ENCODE measurements at places on chromosomes 1 and 21.

DNA sequence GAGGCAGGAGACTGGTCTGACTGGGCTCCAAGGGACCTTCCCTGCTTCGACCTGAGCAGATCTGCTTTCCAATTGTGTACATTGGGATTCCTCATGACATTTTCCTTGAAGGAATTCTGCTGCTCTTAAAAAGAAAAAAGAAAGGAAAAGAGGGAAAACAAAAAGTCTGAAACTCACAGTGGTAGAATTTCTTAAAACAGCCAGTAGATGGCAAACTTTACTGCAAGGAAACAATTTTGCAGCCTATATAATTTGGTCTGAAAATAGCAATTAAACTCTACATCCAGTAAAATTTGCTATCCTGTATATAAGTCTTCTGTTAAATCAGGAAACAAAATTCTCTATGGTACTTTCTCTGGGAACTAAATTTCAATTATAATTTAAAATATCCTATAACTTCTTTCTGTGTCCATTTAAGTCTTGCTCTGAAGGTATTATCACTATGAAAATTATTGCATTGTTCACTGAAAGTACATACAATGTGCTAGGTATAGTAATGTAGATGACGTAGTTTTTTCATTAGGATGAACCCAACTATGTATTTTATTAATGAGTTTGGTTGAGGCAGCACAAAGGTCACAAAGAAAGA is 59.8 kb downstream of the CRB1 start:
- peak; percentile 17 for DNase-seq

DNA sequence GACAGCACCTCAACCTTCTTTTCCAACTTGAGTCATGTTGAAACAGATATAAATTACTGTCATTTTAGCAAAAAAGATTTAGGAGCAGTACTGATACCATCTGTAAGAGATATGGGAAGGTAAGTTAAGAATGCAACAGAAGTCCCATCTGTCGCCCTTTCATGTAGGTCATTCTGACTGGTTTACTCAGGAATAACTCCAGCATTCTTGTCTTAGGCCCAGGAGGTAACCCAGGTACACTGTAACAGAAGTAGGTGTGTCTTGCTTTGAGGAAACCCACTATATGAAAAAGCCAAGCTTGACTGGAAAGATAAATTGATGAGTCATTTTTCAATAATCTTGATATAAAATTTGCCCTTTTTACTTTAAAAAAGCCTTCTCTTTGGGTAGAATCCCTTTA is 35.4 kb downstream of the PGM1 start:
- DNase-seq: no peak

DNA sequence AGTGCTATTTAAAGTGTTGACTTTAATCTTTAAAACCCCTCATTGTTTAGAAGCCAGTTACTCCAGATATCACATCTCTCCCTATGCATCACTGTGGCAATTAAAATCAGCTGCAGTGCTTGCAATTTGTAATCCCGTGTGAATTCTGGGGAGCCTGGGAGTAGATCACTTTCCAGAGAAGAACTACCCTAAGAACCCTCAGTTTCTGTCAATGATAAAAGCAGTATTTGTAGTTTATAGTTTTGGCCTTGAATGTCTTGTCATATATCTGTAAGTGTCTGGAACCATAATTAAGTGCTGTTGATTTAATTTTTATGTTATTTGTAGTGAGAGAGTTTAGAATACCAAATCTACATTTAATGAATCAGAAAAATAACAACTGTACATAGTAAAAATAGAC is 5.5 kb upstream of the SPAG17 start:
- no peak for DNase-seq

- DNase-seq: no peak
These were observed 4.7 kb downstream of the SLC1A7 start for GRCh38 chr1:53137729-53138128.

DNA sequence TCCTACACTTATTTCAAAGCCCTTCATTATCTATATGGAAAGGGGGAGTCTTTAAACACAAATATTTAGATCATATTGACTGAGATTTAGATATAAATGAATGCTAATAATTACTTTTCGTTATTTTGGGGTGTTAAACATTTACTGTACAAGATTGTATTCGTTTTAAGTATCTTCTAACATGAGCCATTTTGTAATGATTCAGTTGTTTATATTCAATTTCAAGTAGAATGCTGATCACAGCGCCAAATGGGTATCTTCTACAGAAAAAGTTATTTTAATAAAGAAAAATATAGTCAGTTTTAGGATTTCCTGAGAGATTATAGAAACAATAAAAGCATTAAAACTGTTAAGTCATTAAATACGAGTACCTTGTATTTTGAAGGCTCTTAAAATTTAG is 104.5 kb upstream of the HNRNPU start:
- DNase-seq: no peak

DNA sequence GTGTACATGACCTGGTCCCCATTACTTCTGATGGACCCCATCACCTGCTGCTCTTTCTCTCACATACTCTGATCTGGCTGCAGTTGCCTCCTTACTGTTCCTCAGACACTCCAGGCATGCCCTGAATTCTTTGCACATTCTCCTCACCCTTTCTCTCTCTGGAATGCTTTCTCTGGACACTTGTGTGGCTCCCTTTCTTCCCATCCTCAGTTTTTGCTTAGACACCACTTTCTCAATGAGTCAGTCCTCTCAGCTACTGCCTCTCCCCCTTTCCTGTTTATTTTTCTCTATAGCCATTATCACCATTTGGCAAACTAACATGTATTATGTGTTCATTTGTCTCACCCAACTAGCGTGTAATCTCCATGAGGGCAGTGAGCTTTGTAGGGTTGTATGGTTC is 28.1 kb downstream of the PLXNA2 start:
- no peak for DNase-seq

DNA sequence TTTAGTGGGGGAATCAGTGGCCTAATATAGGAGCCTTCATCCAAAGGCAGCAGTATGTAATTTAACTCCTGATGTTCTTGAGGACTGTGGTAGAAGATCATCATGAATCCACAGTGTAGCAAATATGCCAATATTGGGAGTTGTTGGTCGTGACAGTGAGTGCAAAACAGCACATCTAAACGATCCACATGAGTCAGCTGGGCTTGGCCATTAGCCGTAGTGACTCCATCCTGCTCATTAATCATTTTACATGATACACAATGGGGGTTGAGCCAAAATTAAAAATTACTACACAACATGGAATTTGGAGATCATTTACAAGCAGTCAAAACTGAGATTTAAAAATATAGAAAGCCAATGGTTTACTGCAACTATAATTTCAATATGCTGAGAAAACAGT is 653.9 kb upstream of the CAMK1G start:
- no peak for DNase-seq

DNA sequence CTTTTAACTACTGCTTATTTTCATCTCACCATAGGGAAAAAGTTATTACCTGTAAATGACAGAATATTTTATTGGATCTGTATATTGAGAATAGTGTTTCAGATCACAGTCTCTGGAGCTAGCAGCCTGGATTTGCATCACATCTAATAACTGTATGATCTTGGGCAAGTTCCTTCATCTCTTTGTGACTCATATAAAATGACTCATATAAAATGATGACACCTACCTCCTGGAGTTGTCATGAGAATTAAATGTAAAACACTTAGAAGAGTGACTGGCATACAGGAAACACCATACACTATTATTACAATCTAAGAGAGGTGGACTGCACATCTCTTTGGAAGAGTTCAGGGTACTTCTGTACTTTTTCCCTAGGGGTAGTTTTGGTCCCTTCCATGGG is 421.3 kb downstream of the NEGR1 start:
- peak; percentile 63 for DNase-seq

GRCh38 chr21:25573409-25574206 is 33.7 kb downstream of the MRPL39 start:
- DNase-seq: peak; percentile 95

- DNase-seq: peak; percentile 49
These were observed 1.0 kb downstream of the YOD1 start for GRCh38 chr1:207049974-207050391.

DNA sequence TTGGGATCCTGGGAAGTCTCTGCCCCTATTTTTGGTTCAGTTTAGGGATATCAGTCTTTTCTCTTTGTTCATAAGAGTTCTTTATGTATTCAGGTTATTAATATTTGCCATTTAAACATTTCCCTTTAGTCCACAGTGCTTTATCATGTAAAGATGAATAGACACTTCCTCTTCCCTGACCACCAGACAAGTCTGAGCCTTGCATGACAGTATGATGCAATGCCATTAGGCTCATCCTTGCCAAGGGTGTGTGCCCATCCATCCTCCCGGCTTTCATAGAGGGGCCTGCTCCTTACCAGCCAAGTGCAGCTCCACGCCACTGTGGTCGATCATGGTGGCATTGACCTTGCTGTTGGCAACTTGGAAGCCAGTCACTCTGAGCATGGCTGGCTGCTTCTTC is 52.1 kb downstream of the ZSCAN20 start:
- peak; percentile 11 for DNase-seq

DNA sequence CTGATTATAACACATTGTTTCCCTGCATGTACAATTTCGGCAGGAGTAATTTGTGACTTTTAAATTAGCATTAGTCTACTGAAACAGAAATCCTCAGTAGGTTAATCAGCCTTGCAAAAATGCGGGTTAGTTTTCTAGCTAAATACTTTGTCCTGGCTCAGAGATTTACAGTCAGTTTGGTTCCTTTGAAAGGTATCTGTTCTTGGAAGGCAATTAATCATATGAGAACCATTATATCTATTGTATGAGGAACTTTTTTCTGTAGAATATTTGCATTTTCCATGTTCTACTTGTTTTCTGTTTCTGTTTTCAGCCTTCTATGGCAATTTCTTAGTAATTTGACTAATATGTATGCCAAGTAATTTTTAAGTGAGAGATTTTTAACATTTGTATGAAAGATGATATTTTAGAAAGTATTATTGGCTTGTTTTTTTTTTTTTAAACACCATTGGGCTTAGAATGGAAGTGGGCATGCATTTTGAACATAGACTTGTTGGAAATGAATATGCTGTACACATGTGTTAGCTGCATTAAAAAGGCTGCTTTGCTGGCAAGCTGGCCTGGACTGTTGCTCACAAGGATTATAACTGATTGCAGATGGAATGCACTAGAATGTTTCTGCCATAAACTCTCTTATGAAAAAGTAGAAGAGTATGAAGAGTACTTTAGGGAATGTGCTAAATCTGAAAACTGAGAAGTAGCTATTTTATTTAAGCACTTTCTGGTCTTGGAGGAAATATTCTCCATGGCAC is 26.2 kb downstream of the KIF1B start:
- no peak for DNase-seq

DNA sequence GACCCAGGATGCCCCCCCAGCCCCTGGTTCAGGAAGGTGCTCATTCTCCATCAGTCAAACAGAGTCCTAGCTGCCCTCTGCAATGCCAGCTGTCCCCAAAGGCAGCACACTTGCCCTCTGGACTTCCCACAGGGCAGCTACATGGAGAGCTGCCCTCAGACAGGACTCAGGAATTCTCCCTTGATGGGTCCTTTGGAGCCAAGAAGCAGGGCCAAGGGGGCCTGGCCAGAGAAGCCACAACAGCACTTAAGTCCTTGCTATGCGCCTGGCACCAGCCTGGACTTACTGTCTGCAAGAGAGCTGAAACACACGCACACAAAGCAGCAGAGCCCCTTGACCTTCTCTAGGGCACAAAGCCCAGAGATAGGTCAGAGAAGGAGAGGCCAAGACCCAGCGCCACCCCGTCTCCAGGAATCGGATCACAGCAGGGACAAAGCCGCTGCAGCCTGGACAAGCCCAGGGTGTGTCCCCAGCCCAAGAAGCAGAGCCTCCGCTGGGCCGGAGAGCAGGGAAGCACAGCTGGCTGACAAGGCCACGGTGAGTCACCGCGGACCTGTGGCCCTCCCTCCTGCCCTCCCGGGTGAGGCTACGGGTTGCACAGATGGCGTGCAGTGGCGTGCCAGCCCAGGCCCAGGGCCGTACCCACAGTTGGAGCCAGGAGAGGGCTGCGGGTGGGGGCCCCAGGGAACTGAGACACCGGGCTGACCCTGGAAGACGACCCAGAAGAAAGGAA is 1.7 kb downstream of the WNT9A start:
- no peak for DNase-seq

GRCh38 chr1:245671966-245672767 is 517.4 kb downstream of the KIF26B start:
- DNase-seq: no peak

GRCh38 chr1:111738436-111739193 is 580 bp downstream of the INKA2 start:
- DNase-seq: no peak

GRCh38 chr1:26858160-26858559 is 4.8 kb upstream of the SFN start:
- no peak for DNase-seq

DNA sequence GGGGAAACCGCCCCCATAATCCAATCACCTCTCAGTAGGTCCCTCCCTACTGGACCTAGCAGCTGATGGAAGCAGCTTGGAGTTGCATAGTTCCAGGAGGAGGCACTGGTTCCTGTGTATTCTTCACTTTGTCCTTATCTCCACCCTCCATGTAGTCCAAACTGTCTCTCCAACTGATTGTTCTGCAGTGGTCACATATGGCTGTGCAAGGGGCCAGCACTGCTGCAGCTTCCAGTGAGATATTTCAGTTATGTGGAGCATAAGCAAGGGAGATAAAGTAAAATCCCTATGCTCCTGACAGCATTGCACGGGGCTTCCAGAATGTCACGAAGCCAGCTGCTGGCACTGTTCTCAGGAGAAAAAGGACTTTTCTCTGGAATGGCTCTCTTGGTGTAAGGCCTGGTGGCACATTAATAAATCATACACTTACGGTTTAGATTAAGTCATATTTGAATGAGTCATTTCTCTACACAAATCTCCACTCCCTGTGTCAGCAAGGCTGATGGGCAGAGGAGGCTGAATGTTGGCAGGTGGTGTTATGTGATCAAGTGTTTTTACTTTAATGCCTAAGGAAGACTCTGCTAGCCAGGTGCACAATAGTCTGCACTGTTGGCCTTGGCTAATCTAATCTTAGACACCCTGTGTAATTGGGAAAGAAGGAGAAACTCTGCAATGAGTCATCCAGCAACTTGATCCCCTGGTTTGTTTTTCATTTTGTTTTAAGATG is 93.4 kb downstream of the KCNK1 start:
- DNase-seq: no peak

GRCh38 chr1:186420923-186421322 is 40.0 kb downstream of the PDC start:
- no peak for DNase-seq

DNA sequence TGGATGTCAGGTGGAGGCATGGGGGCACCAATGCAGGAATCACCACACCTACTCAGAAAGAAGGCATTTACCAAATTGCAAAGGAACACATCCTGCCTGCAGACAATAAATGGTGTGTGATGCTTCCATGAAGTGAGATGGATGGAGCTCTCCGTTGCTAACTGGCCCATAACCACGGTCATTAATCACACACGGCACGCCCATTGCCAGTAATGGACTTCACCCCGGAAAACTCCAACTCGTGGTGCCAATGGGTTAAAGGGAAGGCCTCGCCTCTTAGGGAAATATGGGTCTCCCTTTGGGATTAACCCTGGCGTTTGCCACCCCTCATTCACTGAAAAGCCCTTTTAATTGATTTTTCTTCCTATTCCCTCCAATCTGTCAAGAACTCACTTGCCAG is 443.1 kb upstream of the DAB1 start:
- DNase-seq: no peak

GRCh38 chr1:86551305-86551704 is 4.4 kb downstream of the CLCA4 start:
- no peak for DNase-seq

GRCh38 chr1:39110325-39110851 is 84.2 kb downstream of the NDUFS5 start:
- DNase-seq: peak; percentile 95
